Neural progenitor cell (in vitro differentiated cells): ENCODE measurements at places on chromosomes 5 and 9.
A peak's percentile ranks its signal among the peaks of the same experiment; 100 is the strongest.

DNA sequence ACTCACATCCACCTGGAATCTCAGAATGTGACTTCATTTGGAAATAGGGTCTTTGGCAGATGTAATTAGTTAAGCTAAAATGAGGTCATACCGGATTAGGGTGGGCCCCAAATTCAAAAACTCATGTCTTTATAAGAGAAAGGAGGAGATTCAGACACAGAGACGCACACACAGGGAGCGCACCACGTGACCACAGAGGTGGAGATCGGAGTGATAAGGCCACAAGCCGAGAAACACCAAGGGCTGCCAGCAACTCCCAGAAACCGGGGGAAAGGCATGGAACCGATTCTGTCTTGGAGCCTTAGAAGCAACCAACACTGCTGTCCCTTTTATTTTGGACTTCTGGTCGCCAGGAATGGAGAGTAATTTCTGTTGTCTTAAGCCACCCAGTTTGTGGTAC, 31.8 kb upstream of the LMX1B start:
- no peak for DNase-seq

GRCh38 chr5:54551926-54552325, 34.4 kb downstream of the SNX18 start:
- DNase-seq: no peak

DNA sequence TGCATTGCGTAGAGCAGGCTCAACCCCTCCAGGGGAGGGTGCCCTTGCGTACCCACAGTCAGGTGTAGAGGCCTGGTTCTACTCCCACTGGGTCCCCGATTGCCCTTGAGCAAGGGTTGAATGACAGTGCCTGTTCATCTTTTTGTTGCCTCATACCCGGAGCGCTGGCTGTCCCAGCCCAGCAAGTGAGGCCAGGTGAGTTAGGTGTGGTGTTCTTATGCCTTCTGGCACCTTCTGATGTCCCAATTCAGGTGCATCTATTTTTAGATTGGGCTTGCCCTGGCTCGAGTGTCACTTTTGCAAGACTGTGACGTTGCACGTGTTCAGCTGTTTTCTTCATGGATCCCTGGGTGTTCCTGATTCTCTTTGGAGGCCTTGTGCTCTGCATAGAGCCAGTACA, 257.8 kb downstream of the GOLPH3 start:
- DNase-seq: no peak

GRCh38 chr5:126723643-126724042, 53.3 kb upstream of the LMNB1 start:
- DNase-seq: no peak

- peak; percentile 97 for DNase-seq
These were observed at the start of gene SPRY4 for GRCh38 chr5:142324871-142325724. SPRY4 (minus strand) TSS chr5:142325021; CDS start chr5:142315108, 9,913 bp downstream.

DNA sequence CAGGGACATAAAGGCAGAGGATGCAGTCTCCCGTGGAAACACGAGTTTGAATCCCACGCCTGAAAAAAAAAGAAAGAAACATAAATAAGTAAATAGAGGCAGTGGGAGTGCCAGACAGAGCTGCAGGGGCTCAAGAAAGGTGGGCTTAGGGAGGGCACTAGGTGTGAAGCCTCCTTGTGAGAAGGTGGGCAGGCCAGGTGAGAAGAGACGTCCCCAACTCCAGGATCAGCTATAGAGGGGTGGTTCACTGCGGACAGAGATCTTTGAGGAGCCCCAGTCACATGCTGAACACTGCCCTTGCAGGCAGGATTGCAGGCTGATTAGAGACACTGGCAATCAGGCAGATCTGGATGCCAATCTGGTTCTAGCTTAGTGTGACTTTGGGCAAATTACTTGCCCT, 172.1 kb downstream of the RGS3 start:
- DNase-seq: no peak

DNA sequence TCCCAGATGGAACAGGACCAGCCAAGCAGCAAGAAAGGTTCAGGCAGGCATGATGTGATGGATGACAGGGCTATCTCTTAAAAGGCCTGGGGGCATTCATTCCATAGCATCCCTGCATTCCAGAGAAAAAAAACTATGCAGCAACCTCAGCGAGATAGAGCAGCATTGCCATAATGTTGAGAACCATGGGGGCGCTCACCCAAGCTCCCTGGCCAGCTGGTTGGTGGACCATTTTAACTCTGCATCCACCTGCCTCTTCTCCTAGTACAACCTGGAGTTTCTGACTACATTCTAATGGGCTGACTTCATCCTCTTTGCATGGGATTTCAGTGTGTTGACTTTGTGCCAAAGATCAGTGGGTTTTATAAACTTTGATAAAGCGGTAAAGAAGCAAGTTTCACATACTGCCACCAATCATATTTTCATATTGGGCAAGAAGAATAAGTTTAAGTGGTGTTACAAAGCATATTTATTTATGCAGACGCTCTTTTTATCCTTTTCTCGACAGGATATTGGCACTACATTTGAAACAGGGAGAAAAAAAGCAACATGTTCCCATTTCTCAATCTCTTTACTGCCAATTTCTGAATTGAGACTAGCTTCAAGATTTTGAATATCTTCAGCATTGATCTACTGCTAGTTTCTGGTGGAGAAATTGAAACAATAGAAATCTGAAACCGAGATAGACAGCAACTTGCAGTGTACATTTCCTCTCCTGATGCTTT, 378.3 kb upstream of the WWC1 start:
- no peak for DNase-seq

GRCh38 chr9:110531776-110532175, 47.8 kb downstream of the SVEP1 start:
- DNase-seq: no peak

- peak; percentile 84 for DNase-seq
These were observed 469 bp downstream of the AGTPBP1 start for GRCh38 chr9:85741095-85741874.

DNA sequence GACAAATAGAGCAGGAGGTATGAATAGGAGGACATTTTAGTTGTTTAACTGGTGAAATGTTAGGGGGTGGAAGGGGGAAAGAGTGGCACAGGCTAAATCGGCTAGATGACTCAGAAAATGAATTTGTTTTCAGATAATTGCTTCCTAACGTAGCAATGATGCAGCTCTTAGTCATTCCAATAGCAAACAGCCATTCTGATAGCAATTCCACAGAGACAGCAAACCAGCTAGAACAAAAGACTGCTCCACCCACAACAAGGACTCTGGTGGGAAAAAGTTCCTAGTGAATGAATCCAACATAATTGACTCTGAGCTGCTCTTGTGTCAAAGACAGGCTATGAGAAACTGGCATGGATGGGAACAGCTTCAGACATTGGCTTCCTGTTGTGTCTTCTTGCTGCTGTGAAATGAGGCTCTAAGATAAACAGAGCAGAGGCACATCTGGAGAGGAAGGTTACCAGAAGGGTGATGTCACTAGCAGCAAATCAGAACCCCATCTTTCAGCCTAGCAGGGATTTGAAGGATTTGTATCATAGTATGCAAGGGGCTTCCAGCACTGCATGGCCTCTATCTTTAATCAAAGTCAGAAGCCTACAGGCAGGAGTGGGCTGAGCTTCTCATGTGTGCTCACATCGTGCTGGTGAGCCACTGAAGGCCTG, 28.1 kb upstream of the F2RL1 start:
- no peak for DNase-seq

GRCh38 chr5:122201365-122201764, 72.0 kb downstream of the ZNF474 start:
- no peak for DNase-seq

DNA sequence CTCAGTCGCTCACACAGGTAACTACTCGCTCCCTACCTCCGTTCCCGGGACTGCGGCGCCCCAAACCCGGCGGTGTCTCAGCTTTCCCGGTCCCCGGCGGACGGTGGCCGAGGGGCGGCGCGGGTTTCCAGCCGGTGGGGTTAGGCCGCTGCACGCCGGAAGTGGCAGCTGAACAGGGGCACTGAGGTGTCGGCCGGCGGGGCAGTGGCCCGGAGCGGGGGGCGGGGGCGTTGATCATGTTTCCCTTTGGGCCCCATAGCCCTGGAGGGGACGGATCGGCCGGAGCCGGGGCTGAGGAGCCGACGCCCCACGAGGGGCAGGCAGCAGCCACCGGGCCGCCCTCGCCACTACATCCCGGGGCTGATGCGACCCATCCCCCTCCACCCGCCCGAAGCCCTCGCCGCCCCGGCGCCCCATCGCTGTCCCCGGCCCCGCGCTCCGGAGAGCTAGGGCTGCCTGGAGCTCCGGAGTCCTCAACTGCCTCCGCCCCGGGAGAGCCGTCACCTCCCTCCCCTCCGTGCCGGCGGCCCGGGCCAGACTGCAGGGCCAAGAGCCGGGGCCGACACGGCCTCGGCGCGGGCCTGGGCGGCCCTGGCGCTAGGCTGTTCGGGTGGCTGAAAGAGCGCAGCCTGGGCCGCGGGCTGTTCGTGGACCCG, at the start of gene DCAF10:
Gene DCAF10, plus strand, starts transcription at position 167 of the 656 bp plus-strand sequence. Its CDS starts 70 bp downstream, at position 237.
- DNase-seq: peak; percentile 92

GRCh38 chr5:157167214-157167621, 1.2 kb upstream of the GARIN3 start:
- DNase-seq: peak; percentile 28

DNA sequence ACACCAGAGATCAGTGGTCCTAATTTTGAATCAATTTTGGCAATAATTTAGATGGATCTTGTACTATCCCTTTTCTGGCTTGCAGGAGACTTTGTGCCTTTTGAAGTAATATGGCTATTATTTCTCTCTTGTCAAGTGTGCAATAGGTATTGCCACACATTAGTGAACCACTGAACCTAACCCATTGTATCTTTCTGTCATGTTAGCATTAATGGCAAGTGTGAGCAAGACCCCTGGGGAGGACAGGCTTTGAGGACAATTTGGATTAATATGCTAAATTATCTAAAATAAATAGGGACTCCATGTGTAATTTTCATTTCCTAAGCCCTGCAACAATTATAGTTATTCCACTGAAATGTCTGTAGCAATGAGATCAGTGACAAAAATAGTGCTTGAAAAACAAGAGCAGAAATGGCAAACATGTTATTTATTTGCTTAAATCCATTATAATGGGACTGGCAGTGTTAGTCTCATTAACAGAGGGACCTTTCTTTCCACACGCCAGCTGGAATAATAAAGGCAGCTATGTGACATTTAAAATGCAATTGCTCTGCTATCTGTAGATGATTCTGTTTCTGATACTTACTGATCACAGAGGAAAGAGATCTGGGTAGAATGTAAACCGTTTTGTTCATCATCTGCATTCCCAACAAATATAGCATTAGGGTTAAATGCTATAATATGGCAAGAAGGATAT, 753.3 kb upstream of the ZNF608 start:
- DNase-seq: no peak

DNA sequence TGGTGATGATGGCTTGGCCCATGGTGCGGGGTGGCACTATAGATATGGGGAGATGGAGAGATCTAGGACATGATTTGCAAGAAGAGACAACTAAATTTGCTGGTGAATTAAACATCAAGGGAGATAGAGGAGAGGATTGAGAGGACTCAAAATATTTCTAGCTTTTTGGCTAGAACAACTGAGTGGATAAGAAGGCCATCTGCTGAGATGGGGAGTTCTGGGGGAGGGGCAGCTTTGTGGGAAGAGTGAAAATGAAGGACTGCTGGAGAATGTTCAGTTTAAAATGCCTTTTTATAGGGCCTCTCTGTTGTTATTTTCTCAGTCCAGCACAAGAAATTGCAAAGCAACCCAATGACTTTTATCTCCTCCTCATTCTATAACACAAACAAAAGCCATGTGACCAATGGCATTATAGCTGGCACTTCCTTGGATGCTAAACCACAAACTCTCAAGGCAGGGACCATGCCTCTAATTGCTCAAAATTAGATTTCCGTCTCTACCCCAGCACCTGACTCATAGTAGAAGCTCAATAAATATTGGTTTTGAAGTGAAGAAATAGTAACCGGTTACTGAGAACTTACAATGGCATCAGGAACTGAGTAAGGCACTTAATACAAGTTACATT, 29.8 kb downstream of the JAKMIP2 start:
- no peak for DNase-seq
